Fibroblast of skin of left quadriceps (primary cell): ENCODE measurements at places on chromosomes 1 and 21.

- no peak for DNase-seq
Observed at GRCh38 chr1:12327566-12327965, 97.7 kb downstream of the VPS13D start.

GRCh38 chr1:168734946-168735345 lies 5.9 kb upstream of the DPT start:
- DNase-seq, result no peak

- no peak for DNase-seq
Observed at GRCh38 chr21:44694776-44695175, 2.2 kb upstream of the KRTAP10-12 start.

- DNase-seq, result no peak
Observed at GRCh38 chr1:198846556-198846955, 207.7 kb downstream of the PTPRC start.
